ENCODE measurements at places on chromosomes 16 and 17. TPM values are rescaled to one million over a fixed set of nuclear protein-coding genes. Genes with fewer than 3 reads are reported as not detected.

DNA sequence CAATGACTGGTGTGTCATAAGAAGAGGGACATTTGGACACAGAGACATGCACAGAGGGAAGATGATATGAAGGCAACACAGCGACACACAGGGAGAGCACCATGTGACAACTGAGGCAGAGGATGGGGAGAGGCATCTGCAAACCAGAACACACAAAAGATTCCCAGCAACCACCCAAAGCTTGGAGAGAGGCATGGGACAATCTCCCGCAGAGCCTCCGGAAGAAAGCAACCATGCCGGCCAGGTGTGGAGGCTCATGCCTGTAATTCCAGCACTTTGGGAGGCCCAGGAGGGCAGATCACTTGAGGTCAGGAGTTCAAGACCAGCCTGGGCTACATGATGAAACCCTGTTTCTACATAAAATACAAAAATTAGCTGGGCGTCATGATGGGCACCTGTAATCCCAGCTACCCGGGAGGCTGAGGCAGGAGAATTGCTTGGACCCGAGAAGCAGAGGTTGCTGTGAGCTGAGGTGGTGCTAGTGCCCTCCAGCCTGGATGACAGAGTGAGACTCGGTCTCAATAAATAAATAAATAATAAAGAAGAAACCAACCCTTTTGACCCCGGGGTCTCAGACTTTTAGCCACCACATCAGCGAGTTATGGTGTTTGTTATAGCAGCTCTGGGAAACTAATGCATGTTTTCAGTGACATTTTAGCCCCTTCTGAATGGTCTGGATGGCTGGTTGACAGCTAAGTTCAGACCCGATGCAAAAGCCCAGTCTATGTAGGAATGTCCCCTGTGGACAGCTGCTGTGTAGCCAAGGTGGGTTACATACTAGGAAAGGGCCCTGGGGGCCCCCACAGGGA lies 13.8 kb upstream of the PLCG2 start:
- no peaks in the 10 kb centered on the region for H3K36me3 ChIP-seq
- H3K27me3 ChIP-seq, result peaks cover 1% of the 10 kb centered on the region
- no peak overlapping the region for H3K4me3 ChIP-seq
- H3K27ac ChIP-seq, result no peak overlapping the region

The ADAM11 gene
- 0.27 TPM for total RNA-seq

- H3K27ac ChIP-seq, result no peak overlapping the region
- peaks cover 36% of the 10 kb centered on the region for H3K36me3 ChIP-seq
- H3K4me1 ChIP-seq, result peaks cover 9% of the 10 kb centered on the region
- no peaks in the 10 kb centered on the region for H3K27me3 ChIP-seq
These were observed 19.0 kb downstream of the CCDC57 start for GRCh38 chr17:82193520-82194220.

DNA sequence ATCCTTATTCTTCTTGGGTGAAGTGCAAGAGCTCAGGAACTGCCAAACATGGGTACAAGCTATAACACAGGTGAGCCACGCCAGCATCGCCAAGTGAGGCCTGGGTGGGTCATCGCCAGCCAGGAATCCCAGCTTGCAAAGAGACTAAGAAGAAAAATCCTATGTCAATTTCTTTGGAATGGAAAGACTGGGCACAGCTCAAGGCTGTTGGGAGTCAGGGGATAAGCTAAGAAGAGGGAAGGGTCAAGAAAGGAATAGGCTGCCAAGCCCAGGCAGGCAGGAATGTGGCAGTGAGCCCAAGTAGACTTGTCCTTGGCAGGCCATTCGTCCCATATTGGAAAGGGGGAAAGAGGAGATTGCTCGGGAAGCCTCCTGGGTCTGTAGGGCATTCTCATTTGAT lies 191.4 kb upstream of the CDH5 start:
- no peaks in the 10 kb centered on the region for H3K4me1 ChIP-seq
- H3K27me3 ChIP-seq, result peaks cover under 1% of the 10 kb centered on the region
- H3K36me3 ChIP-seq, result no peaks in the 10 kb centered on the region

The HSF4 gene
- total RNA-seq, result 56.0 TPM

DNA sequence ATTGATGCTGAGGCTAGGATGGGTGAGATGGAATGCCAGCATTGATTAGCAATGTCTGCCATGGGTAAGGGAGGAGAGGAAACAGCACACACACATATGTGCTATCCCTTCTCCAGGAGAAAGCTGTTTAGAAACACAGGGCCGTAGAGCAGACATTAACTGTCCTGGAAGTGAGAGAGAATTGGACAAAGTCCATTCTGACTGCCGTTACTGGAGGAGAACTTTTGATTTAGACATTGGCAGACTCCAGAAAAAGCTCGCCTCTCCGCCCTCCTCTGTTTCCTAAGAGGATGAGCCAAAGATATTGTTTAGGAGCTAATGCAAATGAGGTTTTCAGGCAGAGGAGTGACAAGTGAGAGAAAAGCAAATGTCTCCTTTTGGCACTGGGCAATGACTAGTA lies 237.0 kb downstream of the HAPSTR1 start:
- H3K4me1 ChIP-seq, result no peaks in the 10 kb centered on the region
- H3K27me3 ChIP-seq, result peaks cover 1% of the 10 kb centered on the region
- H3K27ac ChIP-seq, result no peak overlapping the region
- no peaks in the 10 kb centered on the region for H3K36me3 ChIP-seq

The CHAD gene
- not detected for total RNA-seq

The IRX3 gene
- not detected for total RNA-seq

DNA sequence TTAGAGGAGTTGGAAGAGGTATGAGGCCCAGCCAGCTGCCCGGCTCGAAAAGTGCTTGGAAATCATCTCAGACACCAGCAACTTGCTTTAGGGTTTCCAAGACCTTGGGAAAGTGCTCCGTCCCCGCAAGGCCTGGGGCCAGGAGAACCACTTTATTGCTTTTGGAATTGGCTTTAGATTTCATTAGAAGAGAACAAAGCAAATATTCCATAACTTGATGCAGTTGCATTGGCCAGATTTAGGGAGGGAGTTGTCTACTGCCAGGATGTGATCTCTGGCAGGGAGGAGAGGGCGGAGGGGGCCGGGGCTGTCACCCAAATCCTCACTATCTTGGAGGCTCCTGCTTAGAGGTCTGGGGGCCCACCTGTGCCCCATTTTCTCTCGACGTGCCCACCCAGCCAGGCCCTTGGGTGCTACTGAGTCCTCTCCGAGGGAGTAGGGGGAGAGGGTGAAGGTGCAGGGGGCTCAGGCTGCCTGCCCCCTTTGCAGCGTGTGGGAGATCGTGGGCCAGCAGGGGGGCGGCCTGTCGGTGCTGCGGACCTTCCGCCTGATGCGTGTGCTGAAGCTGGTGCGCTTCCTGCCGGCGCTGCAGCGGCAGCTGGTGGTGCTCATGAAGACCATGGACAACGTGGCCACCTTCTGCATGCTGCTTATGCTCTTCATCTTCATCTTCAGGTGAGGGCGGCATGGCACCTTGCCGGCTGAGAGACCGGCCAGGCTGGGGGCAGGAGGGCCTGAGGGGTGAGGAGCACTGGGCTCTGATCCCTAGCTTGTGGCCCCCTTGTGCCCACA lies 30.6 kb downstream of the CACNA1G start:
- no peak for DNase-seq
- H3K27ac ChIP-seq, result no peak overlapping the region
- H3K27me3 ChIP-seq, result no peaks in the 10 kb centered on the region
- H3K36me3 ChIP-seq, result no peaks in the 10 kb centered on the region
- H3K4me1 ChIP-seq, result no peaks in the 10 kb centered on the region

The ALDH3A1 gene
- total RNA-seq, result 0.92 TPM

The ETV4 gene
- 5.0 TPM for total RNA-seq

- peaks cover 7% of the 10 kb centered on the region for H3K27me3 ChIP-seq
- no peak overlapping the region for H3K4me3 ChIP-seq
- DNase-seq, result no peak
- no peaks in the 10 kb centered on the region for H3K4me1 ChIP-seq
- no peak overlapping the region for H3K27ac ChIP-seq
These were observed 23.9 kb downstream of the CA10 start for GRCh38 chr17:52134641-52135040.

The KRTAP4-4 gene
- not detected for total RNA-seq

- no peaks in the 10 kb centered on the region for H3K27me3 ChIP-seq
- no peak overlapping the region for H3K27ac ChIP-seq
- H3K4me3 ChIP-seq, result no peak overlapping the region
- H3K4me1 ChIP-seq, result no peaks in the 10 kb centered on the region
- DNase-seq, result no peak
- H3K36me3 ChIP-seq, result no peaks in the 10 kb centered on the region
These were observed 780.2 kb upstream of the CA10 start for GRCh38 chr17:52938623-52939230.

GRCh38 chr17:10201680-10202079 lies 3.3 kb upstream of the GAS7 start:
- peaks cover 5% of the 10 kb centered on the region for H3K36me3 ChIP-seq
- H3K27me3 ChIP-seq, result peaks cover 25% of the 10 kb centered on the region
- DNase-seq, result no peak

Data from activated CD8-positive, alpha-beta T cell treated with anti-CD3 and anti-CD28 coated beads for 36 hours (primary cell).